Epithelial cell of esophagus (primary cell): ENCODE measurements at places on chromosomes 6 and 20.

DNA sequence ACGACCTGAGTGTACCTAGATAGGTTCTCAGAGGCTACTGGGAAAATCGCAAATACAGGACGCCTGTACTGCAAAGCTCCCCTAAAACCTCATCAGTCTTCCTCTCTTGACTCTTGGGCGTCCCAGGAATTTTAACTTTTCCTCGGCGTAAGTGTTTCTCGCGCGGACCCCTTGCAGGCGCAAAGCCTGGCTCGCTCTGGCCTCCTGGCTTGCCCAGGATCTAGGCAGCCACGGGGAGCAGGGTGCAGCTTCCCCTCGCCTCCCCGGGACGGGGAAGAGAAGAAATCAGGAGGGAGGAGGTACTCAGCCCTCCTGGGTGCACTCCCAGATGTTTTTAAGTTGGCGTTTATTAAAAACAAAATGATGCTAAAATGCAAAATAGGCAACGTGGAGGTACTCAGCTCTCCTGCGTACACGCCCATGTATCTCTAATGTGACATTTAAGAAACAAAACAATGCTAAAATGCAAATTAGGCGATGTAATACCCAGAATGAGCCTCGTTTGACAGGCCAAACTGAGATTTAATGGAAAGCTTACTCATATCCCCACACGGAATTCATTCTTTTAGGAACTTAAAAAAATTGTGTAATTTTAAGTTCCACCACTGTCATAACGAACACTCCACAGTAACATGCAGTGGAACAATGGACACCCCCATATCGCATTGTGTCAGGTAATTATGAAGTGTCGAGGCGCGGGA, 1.6 kb upstream of the SOBP start:
- no peak for DNase-seq

DNA sequence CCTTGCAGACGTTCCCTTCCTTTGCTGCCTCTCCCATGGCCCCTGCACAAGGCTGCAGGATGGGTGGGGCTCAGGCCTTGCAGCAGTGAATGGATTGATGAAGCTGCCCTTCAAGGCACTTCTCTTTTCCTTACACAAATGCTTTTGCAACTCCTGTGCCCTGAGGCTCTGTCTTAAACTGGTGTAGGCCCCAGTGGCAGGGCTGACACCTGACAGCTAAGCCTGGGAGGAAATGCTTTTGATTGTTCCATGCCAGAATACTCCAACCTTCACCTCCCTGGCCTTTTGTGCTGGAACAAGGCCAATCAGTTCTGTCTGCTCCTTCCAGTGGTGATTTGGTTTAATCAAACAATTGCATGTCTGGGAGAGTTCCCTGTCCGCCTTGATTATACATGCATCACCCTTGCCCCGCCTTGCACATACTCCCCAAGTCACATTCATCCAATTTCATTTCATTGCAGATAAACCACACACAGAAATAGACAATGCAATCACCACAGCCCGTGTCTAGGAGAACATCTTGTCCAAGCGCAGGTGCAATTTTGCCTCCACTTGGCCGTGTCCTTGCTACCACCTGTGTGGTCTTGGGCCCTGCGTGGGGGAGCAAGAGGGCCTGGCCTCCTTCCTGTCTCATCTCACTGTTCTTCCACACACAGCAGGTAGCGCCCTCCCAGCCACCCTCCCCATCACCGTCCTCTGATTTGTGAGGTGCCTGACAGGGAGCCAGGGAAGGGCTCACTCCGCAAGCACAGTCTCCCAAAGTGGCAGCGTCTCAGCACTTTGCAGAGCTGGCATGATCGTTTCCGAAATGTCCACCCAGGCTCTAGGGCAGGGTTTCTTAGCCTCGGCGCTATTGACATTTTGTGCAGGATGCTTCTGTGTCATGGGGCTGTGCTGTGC, 120.4 kb downstream of the CDH26 start:
- DNase-seq, result peak; percentile 64

DNA sequence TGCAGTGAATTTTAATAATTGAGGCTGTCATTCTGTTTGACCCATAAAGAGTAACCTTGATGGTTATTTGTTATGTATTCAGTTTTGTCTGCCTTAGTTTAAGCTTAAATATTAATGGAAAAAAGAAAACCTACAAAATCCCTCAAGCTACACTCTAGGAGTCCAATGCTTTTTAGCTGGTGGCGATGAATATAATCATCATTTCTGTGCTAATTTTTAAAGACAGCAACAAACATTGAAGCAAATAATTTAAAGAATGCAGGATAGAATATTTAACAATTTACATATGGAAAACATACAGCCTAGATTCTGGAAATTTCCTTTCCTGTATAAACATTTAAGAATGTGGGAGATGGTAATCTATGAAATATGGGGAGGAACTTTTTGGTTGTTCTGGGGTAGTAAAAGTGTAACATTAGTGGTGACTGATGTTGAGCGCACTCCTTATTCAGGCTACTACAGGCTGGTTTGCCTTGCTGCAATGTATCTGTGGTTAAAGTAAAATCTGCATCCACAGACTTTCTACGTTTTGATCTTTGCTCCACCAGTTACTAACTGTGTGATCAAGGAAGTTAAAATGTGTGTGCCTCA, 287.9 kb upstream of the DEFB112 start:
- DNase-seq, result no peak

DNA sequence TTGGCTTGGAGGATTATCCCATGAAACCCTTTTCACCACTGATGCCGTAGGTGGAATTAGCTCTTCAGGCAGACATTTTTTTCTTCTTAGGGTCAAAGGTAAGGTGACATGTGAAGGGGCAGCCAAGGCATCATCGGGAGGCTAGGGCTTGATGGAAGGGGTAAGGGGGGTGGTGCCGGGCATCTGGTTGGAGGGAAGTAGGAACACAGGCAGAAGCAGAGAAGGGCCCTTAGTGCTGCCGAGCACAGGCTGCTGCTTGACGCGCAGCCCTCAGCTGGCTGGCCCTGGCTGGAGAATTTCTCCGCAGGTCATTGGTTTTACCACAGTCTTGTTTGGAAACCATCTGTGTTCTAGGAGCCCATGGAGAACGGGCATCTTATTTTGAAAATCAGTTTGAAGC, 54.7 kb downstream of the TRAF3IP2 start:
- no peak for DNase-seq

DNA sequence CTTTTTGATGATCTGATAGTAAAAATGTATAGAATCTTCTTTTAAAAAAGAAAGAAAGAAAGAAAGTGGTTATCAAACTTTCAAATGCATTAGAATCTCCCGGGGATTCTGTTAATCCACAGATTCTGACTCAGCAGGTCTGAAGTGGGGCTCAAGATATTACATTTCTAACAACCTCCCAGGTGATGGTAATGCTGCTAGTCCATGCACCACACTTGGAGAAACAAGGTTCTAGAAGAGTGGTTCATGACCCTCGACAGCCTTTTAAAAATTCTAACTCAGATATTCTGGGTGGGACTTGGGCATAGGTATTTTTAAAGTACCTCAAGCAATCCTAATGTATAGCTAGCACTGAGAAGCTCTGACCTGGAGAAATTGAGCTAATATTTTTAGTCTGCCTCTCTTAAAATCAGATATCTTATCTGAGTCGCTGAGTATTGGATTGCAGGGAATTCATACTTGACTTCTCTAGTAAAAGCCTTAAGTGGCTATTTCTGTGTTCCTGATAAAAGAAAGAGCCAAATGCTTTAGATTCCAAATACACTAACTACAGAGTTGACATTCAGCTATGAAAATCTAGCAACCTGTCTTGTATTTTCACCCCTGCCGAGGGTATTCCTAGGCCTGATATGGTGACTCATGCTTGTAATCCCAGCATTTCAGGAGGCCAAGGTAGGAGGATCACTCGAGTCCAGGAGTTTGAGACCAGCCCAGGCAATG, 252.4 kb downstream of the PHACTR1 start:
- DNase-seq, result no peak

GRCh38 chr6:42047213-42047590, 3.1 kb upstream of the TAF8 start:
- DNase-seq, result no peak

DNA sequence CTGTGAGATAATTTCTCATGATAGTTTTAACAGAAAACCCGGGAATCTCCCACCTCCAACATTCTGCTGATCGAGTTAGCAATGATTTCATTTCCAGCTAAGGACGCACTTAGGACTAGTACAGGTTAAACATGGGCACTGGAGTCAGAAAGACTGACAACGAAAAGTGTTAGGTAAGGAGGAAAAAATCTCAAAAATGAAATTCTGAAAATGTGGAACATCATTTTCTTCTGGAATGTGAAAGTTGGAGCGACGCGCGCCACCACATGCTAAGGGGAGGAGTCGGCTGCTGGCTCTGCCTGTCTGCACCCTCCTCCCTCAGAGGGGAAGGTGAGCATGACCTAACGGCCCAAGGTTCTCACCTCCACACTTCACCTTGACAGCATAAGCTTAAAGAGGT, 221.6 kb upstream of the KCNG1 start:
- no peak for DNase-seq

DNA sequence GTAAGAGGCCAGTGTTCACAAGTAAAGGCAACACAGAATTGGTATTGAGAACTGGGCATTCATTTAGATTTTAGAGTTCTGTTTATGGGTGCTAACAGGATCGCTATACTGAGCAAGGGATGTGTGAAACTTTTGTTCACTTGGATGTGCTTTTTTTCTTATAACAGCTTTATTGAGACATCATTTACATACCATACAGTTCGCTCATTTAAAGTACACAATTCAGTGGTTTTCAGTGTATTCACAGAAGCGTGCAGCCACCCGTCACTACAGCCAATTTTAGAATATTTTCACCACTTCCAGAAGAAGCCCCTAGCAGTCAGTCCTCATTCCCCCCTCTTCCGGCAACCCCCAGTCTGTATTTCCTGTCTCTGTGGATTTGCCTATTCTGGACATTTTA, 48.7 kb downstream of the GFRA4 start:
- no peak for DNase-seq

- no peak for DNase-seq
Measured at GRCh38 chr6:16224409-16224808, 14.0 kb upstream of the GMPR start.

- no peak for DNase-seq
Measured at GRCh38 chr6:134105940-134106339, 53.5 kb upstream of the SLC2A12 start.

- DNase-seq, result peak; percentile 29
Measured at GRCh38 chr6:105482227-105482844, 79.5 kb upstream of the PREP start.

- DNase-seq, result no peak
Measured at GRCh38 chr6:12223383-12223782, 66.8 kb upstream of the EDN1 start.

- peak; percentile 60 for DNase-seq
Measured at GRCh38 chr20:815914-816606, 17.5 kb upstream of the FAM110A start.

DNA sequence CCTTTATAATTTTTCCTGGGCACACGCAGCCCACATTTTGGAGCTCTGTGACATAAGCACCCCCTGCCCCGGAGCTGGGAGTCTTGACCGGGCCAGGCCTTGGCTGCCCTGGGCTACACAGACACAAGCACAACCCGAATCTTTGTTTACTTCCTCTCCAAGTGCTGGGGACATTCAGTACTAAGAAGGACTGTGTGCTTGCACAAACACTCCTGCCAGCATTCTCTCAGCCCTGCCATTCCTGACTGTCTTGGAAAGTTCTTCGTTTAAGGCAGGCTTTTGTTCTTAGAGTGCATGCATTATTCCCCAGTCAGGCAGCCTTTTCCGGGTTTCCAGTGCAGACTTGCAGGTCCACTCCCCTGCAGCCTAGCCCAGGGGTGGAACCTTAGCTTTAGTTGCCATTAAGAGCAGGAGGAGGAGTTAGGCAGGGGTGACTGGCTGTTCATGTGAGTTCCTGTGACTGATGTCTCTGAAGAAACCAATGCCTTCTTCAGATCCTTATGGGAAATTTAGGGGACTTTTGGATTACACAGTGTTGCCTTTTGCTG, 28.6 kb downstream of the FOXO3 start:
- DNase-seq, result peak; percentile 100

- no peak for DNase-seq
Measured at GRCh38 chr6:69279805-69280204, 517.0 kb downstream of the LMBRD1 start.

GRCh38 chr6:134422426-134423231, 104.7 kb upstream of the SGK1 start:
- peak; percentile 92 for DNase-seq

DNA sequence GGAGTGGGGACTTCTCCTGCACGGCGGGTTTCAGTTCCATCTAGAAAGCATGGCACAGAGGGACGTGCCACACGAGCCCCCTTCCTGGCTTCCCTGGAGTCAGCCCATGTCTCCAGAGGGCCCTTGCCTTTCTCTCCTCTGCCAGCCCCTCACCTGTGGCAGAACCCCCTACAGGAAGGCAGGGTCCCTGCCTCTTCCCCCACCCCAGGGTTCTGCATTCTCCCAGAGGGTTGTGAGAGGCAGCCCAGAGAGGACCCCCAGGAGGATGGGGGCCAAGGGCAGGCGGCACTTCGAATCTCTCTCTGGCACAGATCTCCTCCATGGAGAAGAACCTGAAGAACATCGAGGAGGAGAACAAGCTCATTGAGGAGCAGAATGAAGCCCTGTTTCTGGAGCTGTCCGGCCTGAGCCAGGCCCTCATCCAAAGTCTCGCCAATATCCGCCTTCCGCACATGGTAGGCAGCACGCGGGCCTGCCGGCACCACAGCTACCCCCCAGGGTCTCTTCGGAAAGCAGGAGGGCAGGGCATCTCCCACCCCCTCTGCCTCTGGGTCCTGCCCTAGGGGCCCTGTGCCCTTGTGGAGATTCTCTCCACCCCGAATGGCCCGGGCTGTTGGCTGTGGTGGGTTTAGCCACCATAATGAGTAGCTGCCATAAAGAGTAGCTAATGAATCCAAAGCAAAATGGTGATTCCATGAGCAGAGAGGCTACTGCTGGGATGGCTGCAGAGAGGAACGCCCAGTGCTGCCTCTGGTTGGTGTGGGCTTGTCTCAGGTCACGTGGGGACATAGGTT, 15.9 kb upstream of the PCMTD2 start:
- DNase-seq, result no peak

- peak; percentile 74 for DNase-seq
Measured at GRCh38 chr6:14079433-14079832, 38.1 kb upstream of the CD83 start.

DNA sequence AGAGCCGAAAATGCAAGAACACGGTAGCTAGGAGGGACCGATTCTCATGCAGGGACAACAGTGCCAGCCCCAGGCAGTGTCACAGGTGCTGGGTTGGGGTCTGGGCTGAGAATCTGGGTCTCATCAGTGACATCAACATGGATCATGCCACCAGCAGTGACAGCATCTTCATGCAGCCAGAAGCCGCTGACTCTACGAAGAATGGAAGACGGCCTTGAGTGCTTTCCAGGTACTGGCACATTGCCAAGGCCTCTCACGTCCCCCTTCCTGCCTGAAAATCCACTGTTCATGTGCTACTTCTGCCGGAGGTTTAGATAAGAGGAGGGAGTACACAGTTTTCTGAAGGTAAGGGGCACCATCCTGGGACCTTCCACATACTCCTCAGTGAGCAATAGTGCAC, 141.1 kb upstream of the FOXQ1 start:
- DNase-seq, result no peak

GRCh38 chr6:75217193-75217592, 11.3 kb upstream of the COL12A1 start:
- peak; percentile 50 for DNase-seq

GRCh38 chr6:132812756-132813172, 1.6 kb upstream of the RPS12 start:
- peak; percentile 13 for DNase-seq

- no peak for DNase-seq
Measured at GRCh38 chr20:62336775-62337557, 30.1 kb downstream of the LAMA5 start.

- peak; percentile 88 for DNase-seq
Measured at GRCh38 chr6:23244300-23244699, 674.9 kb downstream of the HDGFL1 start.

GRCh38 chr6:164214066-164214465, 799.5 kb downstream of the QKI start:
- no peak for DNase-seq
